ENCODE measurements at places on chromosomes 5 and 9.

DNA sequence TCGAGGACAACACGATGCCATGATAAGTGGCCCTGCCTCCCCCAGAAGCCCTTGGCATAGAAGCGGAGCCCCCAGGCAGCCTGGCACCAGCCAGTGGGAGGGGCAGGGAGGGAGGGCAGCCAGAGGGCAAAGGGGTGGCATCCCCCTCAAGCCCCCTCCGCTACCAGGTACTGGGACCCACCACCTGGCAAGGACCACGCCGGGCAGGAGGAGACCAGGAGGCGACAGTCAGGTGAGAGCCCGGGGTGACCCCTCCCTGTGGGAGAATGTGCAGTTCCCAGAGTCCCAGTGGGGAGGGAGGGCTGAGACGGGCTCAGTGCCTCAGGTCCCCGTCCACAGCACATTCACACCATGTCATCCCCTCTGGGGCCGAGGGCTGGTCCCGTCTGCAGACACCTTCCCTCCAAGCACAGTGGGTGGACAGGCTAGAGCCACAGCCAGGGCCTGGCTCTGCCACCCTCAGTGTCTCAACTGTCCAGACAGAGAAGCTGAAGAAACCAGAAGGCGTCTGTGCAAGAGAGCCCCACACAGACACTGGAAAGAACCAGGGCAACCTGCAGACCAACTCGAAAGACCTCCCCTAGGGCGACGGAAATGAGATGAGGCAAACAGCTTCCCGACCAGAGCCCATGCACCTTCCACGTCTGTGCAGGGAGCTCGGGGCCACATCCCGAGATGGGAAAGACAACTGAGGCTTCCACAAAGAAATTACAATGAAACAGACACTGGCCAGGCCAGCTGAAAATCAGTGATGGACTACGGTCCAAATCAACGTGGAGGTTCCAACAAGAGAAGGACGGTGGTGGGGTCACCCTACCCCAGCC, 11.1 kb downstream of the BRD3 start:
- no peak for DNase-seq

GRCh38 chr5:1907616-1908015, 24.9 kb upstream of the IRX4 start:
- DNase-seq: no peak

- no peak for DNase-seq
These were observed 49.9 kb upstream of the SNCAIP start for GRCh38 chr5:122262103-122262502.

- DNase-seq: no peak
These were observed 155.4 kb downstream of the GOLPH3 start for GRCh38 chr5:32018476-32019436.

GRCh38 chr9:122370303-122370702, 521 bp upstream of the PTGS1 start:
- DNase-seq: no peak

DNA sequence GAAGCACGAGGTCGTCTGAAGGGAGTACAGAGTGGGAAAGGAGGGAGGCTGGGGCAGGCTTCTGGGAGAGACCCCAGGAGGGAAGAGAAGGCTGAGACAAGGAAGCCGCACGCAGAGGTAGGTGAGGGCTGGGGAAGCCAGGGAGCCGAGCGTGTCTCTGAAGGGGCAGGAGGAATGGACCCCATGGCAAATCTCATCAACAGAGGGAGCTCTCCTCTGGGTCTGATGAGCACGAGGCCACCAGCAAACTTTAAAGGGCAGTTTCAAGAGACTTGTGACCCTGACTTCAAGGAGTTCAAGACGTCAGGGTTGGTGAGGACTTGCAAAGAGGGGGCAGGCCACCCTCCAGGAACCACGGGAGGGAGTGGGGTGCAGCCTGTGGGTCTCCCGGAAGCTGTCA, 326.2 kb upstream of the IRX2 start:
- no peak for DNase-seq

- no peak for DNase-seq
These were observed 20.6 kb downstream of the GNAQ start for GRCh38 chr9:78011049-78011448.

DNA sequence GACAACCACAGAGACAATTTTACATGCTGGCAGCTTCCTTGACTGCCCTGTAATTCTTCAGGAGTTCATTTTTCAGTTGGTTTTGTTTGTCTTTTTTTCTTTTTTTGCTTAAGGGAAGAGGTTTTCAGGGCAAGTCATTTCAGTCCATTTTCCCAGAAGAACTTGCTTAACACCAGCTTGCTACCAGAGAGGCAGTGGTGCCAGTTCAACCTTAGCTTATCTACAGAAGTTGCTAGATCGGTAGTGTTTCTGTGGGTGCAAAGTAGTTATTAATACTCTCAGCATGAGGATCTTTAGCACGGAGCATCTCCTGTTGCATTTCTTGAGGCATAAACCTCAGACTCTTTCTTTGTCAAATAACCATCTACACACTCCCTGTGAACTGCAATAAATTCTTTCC, 1.1 kb downstream of the SPEF2 start:
- DNase-seq: no peak

GRCh38 chr9:4640027-4640426, 22.1 kb upstream of the PLPP6 start:
- DNase-seq: peak; percentile 53

Data from CD4-positive, alpha-beta T cell treated with Interleukin-4 for 1 hour (primary cell).